ENCODE measurements at places on chromosomes 12 and 14.

- H3K36me3 ChIP-seq: no peaks in the 10 kb centered on the region
- no peak for DNase-seq
- no peaks in the 10 kb centered on the region for H3K4me1 ChIP-seq
- H3K27ac ChIP-seq: no peak overlapping the region
Observed at GRCh38 chr14:38121320-38122020, 86.2 kb upstream of the SSTR1 start.

GRCh38 chr14:58709949-58710348, 72.2 kb downstream of the DACT1 start:
- H3K27ac ChIP-seq: no peak overlapping the region
- H3K36me3 ChIP-seq: no peaks in the 10 kb centered on the region
- no peak for DNase-seq
- H3K4me1 ChIP-seq: peaks cover 14% of the 10 kb centered on the region
- H3K27me3 ChIP-seq: no peaks in the 10 kb centered on the region

- no peak overlapping the region for H3K4me3 ChIP-seq
- peaks cover 25% of the 10 kb centered on the region for H3K4me1 ChIP-seq
- no peaks in the 10 kb centered on the region for H3K36me3 ChIP-seq
- H3K27ac ChIP-seq: no peak overlapping the region
Observed at GRCh38 chr12:4240161-4240783, 33.3 kb upstream of the CCND2 start.

- H3K36me3 ChIP-seq: no peaks in the 10 kb centered on the region
- no peak for DNase-seq
- no peaks in the 10 kb centered on the region for H3K4me1 ChIP-seq
- no peak overlapping the region for H3K27ac ChIP-seq
- no peaks in the 10 kb centered on the region for H3K27me3 ChIP-seq
Observed at GRCh38 chr12:78550831-78551230, 313.7 kb upstream of the SYT1 start.

DNA sequence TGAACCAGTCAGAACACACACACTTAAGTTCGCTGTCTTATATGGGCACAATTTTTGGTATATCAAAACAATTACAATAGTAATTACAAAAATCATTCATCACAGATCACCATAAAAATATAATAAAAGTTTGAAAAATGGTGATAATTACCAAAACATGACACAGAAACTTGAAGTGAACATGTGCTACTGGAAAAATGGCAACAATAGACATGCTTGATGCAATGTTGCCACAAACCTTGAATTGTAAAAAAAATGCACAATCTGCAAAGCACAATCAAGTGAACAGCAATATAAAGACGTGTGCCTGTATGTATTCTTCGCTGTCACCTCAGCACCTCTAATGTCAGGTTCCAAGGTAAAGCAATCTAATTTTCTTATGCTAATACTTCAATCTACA, 117.6 kb downstream of the PRKD1 start:
- H3K27ac ChIP-seq: no peak overlapping the region
- no peaks in the 10 kb centered on the region for H3K36me3 ChIP-seq

GRCh38 chr14:31835049-31835448, 242.1 kb upstream of the ARHGAP5 start:
- no peak overlapping the region for H3K27ac ChIP-seq
- H3K36me3 ChIP-seq: no peaks in the 10 kb centered on the region

DNA sequence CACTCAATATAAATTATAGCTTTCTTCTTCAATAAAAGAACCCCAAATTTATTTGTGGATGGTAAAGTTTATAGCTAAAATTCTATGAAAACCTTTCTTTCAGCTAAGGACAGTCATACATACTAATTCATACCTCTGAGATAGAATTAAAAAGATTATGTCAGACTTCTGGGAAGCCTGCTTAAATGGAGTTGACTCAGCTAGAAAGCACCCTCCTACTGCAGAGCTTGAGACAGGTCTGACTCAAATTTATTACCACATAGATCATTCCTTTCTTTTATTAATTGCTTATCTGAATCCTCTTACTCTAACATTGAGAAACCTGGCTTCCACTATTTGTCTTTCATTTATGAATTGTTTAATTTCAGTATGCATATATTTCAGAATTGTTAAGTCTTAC, 1007.0 kb upstream of the LRFN5 start:
- no peaks in the 10 kb centered on the region for H3K4me1 ChIP-seq
- no peaks in the 10 kb centered on the region for H3K36me3 ChIP-seq
- H3K27ac ChIP-seq: no peak overlapping the region
- no peak for DNase-seq
- H3K27me3 ChIP-seq: no peaks in the 10 kb centered on the region

DNA sequence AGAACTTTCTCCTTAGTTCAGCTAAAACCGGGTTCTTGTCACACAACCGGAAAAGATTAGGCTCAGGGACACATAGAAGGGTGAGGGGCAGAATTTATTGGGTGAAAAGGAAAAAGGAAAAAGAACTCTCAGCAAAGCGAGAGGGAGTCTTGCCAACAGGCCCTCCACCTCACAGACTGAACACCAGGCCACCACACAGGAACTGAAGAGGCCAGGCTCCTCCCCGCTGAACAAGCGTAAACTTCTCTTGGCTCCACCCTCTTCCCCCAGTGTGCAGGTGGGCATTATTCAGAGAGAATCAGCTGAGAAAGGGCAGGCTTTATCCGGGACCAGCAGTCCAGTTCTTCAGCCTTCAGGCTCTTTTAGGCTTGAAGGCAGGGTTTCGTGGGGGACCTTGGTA, 125.6 kb upstream of the FGD4 start:
- H3K4me3 ChIP-seq: no peak overlapping the region
- no peaks in the 10 kb centered on the region for H3K27me3 ChIP-seq
- no peaks in the 10 kb centered on the region for H3K36me3 ChIP-seq
- H3K27ac ChIP-seq: no peak overlapping the region
- peaks cover 3% of the 10 kb centered on the region for H3K4me1 ChIP-seq
